ENCODE measurements at places on chromosomes 13 and 19.

DNA sequence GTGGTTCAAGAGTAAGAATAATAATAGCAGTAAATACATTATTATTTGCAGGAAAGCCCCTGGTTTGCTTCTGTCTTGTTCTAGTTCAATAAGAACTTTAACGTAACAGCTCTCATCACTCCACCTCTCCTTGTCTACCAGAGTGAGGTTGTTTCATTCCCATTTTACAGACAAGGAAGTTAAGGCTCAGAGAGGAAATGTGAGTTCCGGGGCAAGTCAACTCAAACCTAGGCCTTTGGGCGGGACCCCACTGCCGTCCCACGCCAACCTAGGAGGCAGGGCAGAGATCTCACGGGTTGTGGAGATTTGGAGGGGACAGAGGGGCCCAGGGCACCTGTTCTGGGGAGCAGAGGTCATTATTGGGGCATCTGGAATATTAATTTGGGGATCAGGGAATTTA is 1.5 kb downstream of the MAP4K1 start:
- DNase-seq, result no peak

DNA sequence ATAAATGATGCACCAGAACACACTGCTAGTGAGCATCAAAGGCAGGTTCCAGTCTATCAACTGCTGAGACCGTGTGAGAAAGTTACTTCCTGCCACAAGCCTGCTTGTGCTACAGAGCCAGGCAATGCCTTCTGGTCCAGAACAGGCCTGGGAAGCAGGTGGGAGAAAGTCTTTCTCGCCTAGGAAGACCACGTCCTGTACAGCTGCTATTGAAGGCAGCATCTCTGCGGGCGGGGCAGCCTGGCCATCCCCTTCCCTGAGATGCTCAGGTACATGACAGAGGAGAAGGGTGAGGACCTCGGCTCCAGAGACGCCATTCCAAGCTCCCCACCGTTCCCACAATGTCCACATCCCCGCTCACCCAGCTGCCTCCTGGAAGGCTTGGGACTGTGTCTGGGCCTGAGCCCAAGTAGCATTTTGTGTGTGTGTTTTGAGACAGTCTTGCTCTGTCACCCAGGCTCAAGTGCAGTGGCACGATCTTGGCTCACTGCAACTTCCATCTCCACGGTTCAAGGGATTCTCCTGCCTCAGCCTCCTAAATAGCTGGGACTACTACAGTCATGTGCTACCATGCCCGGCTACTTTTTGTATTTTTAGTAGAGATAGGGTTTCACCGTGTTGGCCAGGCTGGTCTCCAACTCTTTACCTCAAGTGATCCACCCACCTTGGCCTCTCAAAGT is 3.4 kb downstream of the RFX1 start:
- DNase-seq, result no peak

GRCh38 chr19:13270514-13271105 is 120.4 kb downstream of the IER2 start:
- DNase-seq, result no peak

DNA sequence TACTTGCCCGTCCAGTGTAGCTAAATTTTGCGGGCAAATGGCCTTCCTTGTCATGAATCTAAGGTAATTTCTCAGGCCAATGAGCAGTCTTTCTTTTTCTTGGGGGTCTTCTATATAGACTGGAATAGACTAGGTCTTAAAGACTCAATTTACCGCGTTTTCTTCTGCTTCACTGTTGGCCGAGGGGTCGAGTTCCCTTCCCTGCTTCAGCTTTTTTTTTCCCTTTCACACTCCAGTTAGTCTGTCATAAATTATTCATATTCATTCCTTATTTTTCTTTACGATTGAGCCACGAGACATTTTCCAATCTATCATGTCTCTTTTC is 276 bp downstream of the ALG11 start:
- no peak for DNase-seq

- no peak for DNase-seq
Measured at GRCh38 chr13:113874177-113874576, 10.3 kb upstream of the GAS6 start.

- DNase-seq, result no peak
Measured at GRCh38 chr19:44694184-44694579, 4.8 kb upstream of the CEACAM16 start.

- no peak for DNase-seq
Measured at GRCh38 chr13:105599477-105600037, 935.9 kb downstream of the EFNB2 start.

- DNase-seq, result no peak
Measured at GRCh38 chr19:11247391-11247790, 8.0 kb downstream of the ANGPTL8 start.

- no peak for DNase-seq
Measured at GRCh38 chr19:45881909-45882528, 3.9 kb downstream of the IRF2BP1 start.

GRCh38 chr13:99218969-99219368 is 18.3 kb downstream of the UBAC2 start:
- peak; percentile 58 for DNase-seq

DNA sequence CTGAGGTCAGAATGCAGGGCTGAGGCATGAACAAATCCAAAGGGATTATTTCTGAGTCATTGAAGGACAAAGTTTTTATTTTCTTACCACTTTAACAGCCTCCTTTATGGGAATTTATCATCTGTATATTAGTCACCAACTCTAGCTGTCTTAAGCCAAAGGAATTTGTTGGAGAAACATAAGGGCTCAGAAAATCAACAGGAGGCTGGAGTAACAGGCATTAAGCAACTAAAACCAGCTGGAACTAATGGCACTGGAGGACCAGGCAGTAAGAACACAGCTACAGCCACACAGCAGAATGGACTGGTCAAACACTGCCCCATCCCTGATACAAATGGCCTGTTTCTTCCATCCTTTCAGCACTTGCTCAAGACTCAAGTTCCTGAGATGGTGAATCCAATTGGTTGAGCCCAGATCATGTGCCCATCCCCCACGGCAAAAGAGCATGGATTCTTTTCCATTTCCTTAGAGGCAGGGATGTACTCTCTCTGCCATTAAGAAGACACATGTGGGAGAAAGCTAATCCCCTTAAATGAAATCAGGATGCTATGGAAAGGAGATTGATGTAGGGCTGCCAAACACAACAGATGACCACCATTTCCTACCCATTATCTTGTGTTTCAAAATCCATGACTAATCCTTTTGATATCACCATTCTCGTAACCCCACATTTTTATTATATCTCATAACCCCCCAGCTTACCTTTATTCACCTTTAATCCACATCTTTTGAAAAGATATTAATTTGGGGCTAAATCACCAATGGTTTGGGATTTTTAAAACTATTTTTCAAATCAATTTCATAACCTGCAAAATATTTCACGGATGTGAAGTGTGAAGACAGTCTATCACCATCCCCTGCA is 157.0 kb upstream of the FNDC3A start:
- DNase-seq, result no peak

DNA sequence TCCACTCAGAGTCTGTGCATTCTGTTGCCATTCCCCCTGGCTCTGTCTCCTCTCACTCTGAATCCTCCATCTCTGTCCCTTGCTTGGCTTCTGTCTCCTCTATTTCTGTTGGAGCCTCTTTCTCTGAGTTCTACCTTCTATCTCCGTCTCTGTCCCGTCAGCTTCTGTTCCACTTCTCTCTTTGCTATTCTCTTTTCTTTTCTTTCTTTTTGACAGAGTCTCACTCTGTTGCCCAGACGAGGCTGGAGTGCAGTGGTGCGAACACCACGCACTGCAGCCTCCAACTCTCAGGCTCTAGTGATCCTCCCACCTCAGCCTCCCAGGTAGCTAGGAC is 33.8 kb upstream of the LRRC4B start:
- no peak for DNase-seq
